Activated CD4-positive, CD25-positive, alpha-beta regulatory T cell treated with anti-CD3 and anti-CD28 coated beads, Interleukin-2, amount 50 U/mL, for 16 hours (primary cell): ENCODE measurements at places on chromosomes 5 and 9.

DNA sequence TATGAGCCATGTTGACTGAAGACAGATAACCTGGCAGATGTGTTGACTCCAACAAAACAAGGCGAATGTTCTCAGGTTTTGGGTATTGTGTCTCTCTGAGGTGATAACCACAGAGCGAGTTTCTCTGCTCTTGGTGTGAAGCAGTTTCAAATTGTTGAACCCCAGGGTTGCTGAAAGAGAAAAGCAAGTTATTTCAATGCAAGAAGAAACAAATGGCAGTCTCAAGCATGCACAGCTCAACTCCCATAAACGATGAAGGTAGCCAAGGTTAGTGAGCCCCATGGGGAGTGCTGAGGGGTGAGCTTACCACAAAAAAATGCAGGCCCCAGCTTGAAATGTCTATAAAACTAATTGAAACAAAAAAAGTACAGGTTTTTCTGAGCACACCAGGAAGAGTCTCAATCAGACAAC is 220.8 kb upstream of the DAPK1 start:
- DNase-seq = no peak

- no peak for DNase-seq
These were observed 133.4 kb downstream of the ADAMTS19 start for GRCh38 chr5:129593525-129593924.

DNA sequence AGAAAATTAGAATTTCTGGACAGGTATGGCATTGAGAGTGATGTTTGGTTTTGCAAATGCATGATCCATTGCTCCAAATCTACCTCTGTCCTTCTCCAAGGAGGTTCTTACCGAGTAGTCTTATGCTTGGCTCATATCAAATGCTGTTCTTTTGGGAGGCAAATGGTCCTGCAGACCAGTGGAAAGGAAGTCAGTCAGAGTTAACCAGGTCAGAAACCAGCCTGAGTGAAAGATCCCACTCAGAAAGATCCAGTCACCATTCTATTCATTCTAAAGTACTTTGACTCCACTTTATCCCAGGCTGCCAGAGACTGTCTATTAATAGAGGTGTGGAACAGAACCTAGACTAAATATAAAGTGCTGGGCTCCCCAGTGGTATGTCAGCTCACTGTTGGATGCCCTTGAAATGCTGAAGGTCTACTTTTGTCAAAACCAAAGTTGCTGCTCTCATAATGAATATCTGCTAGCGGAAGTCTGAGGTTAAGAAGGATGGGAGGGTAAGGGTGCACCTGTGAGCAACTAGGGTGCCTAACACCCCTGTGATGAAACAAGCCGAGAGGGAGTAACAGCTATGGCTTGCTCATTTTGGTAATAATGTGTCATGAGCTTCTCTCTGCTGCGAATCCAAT is 302.2 kb downstream of the ZNF608 start:
- no peak for DNase-seq

GRCh38 chr9:111985315-111985714 is 88.7 kb downstream of the UGCG start:
- DNase-seq = no peak

DNA sequence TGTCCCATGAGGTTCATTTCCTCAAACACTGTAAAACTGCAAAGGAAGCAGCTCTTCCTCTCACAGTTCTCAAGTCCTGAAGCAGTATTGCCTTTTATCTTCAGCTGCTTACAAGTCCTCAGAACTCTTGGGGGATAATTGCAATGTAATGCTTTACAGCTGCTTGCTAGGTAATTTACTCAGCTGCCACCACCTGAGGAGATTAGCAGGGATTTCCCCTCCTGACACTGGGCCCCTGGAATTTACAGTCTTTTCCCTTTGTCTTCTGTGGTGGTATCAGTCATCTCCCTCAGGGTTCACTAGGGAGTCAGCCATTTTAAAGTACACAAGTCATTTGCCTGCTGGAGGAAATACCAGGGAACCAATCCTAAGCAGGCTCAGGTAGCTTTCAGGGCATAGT is 754.3 kb upstream of the GRAMD2B start:
- DNase-seq = no peak
